Cortex of kidney (tissue), 1 donor: ENCODE measurements at places on chromosomes 2 and 18.

DNA sequence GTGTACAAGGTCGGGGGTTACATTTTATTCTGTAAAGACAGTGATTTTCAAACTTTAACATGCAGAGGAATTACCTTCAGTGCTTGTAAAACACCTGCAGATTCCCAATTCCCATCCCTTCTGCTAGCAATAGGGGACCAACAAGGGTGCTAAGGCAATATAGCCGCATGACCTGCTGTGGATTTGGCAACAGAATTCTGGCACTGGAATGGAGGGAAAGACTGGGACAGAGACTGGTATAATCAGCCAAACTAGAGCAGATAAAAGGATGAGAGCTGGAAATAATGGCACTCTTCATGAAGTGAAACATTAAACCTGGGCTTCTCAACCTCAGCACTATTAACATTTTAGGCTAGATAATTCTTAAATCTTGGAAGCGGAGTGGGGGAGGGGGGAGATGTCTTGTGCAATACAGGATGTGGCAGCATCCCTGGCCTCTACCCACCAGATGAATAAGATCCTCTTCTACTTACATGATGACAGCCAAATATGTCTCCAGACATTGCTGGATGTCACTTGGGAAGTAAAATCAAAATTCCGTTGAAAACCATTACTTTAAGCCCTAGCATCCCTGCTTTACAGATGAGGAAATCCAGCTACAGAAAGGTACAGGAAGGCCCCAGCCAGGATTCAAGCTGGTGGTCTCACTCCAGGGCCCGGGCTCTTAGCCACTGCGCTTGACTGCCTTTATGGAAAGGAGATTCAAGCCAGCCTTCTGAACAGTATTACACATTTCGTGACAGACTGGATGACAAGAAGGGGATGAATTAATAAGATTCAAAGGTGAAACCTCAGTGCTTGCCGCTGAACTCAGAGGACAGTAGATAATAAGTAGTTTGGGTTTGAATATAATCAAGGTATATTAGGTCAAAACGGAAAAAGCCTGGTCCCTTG, 1.7 kb downstream of the EVA1A start:
- no peak for DNase-seq

GRCh38 chr2:8238521-8239230, 443.2 kb upstream of the ID2 start:
- no peak for DNase-seq

DNA sequence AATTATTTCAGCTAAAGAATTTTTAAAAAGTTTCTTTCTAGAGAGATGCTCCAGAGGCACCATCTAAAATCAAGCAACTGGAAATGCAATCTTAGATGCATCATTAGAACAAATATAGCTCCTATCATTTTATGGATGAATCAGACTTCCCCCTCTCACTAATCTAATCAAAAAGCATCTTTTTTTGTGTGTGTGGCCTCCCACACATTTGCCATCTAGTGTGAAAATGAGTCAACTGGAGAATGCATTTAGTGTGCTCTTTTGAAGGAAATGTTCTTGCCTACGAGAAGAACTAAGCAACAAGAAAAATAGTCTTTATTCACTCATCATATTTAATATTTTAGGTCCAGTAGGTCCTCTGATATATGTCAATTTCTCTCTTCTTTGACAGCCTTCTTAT, 39.5 kb upstream of the FIGN start:
- DNase-seq: no peak

GRCh38 chr2:9905413-9905812, 46.1 kb upstream of the GRHL1 start:
- no peak for DNase-seq

- no peak for DNase-seq
Measured at GRCh38 chr2:240191001-240191400, 50.5 kb upstream of the OTOS start.

GRCh38 chr2:199775267-199775666, 75.7 kb downstream of the FTCDNL1 start:
- no peak for DNase-seq

DNA sequence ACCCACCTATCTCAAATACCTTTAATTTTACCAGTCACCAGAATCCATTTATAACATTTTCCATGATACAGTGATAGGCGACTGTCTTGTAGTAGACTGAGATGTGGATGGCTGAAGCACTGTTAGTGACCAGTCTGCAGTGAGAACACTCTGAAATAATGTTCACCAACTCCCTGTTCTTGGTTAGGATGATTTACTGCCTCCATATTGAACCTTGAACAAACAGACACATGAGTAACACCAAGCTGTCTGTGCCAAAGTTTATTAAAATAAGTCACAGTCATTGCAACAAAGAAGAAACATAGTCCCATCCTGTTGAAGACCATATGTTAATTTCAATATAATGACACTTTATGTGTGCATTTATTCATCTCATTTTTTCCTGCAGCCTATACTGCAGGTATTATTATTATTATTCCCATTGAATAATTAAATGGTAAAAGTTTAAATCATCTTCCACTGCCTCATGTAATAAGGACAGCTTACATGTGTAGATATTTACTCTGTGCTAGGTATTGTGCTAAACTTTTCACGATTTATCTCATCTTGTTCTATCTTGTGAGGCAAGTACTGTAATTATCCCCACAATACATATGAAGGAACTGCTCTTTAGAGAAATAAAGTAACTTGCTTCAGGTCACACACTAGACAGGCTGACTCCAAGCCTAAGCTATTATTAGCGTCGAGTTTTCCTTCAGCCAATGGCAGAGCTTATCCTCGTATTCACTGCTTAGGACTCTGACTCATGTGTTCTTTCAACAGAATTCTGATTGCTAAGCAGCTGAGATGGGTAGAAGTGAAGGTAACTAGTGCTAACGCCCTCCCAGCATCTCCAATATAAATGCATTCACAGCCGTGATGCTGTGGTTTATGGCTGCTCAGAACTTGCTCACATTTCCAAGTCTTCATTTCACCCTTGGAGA, 62.5 kb downstream of the ONECUT2 start:
- DNase-seq: no peak

DNA sequence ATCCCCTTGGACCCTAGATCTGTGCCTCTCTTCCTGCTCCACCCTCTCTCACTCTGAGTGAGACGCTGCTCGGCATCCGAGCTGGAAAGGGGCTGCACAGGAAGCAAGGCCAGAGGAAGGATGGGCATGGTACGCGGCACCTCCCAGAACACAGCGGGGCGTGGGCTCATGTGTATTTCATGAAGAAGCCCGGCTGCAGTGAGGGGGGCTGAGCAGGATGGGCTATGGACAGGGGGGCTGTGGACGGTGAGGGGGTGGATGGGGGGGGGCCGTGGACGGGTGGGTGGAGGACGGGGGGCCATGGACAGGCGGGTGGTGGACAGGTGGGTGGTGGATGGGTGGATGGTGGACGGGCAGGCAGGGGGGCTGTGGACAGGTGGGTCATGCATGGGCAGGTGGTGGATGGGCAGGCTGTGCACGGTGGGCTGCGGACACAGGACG, 28.5 kb downstream of the SLC66A2 start:
- DNase-seq: no peak

- DNase-seq: no peak
Measured at GRCh38 chr2:198815626-198816025, 642.1 kb downstream of the SATB2 start.

DNA sequence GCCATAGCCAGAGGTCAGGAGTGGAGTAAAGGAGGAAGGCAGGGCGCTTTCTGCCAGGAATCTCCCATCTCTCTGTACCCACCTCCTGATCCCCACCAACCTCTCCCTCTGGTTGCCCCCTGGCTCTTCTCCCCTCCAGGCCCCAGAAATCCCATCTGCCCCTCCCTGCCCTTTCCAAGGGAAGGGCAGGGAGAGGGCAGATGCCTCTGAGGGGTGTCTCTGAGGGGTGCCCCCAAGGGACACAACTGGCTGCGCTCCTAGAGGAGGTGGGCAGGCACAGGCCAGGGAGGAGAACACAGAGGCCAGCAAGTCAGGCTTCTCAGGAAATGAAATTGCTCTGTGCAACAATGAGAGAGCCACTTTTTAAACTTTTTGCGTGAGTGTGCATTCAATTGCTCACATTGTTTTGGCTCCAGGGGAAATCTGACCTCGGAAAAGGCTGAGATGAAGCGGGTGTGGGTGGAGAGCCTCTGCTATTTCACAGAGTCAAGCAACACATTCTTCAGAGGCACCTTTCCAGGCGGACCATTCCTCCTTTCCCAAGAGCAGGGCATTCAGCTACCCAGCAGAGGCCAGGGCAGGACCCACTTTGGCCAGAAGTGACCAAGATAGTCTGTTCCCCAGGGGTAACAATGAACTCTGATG, 125.5 kb downstream of the SMAD7 start:
- DNase-seq: no peak

DNA sequence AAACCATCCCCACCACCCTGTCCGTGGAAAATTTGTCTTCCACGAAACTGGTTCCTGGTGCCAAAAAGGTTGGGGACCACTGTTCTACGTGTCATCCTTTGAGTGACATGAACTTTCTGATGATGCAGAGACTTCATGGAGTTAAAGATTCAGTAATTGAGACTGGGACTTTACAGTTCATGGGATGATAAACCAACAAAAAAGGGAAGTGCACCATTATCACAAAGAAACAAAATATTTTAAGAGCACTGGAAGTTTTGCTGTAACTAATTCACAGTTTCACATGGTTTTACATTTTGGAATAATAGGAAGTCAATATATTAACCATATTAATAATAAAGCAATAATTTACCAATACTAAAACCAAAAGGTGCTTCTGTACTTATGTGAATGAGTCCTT, 126.8 kb downstream of the AQP4 start:
- no peak for DNase-seq

DNA sequence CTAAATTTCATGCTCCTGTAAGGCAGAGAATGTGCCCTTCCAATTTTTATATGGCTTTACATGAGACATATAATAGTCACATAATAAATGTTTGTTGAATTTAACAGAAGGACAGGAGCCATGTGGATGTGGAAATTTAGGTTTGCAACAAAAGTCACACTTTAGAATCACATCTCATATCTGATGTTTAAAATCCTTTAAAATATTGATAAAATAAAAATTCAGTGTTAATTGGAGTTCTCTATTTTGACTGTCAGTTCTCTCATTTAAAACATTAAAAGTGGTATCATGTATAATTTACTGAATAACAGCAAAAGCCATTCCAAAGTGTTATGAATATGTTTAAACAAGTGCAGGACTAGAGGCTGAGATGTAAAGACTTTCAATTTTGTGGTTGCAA, 594.1 kb downstream of the LRRTM4 start:
- DNase-seq: no peak

GRCh38 chr2:29080886-29081743, 6.8 kb upstream of the PCARE start:
- DNase-seq: no peak

DNA sequence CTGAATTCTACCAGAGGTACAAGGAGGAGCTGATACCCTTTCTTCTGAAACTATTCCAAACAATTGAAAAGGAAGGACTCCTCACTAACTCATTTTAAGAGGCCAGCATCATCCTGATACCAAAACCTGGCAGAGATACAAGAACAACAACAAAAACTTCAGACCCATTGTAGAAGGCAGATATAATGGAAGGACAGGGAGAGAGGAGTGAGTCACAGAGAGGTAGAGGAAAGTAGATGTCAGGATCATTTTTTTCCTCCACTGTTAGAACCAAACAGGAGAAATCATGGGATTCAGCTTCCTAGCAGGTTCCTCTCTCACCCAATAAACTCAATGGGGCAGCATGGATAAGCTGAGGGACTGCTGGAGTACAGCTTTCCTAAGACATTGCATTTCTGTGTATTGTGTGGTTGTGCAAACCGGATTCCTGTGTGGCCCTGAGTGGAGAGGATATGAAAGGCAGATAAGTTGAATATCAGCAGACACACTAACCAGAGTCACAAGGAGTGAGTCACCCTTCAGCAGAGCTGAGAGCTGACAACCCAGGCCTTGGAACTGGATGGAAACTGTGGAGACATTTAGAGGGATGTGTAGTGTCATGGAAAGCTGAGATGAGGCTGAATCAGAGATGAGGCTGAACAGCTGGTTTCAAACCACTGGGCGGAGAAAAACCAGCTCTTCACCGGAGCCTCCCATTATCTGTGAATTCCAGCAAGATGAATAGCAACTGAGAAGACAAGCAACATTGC, 60.9 kb upstream of the MMADHC start:
- no peak for DNase-seq

DNA sequence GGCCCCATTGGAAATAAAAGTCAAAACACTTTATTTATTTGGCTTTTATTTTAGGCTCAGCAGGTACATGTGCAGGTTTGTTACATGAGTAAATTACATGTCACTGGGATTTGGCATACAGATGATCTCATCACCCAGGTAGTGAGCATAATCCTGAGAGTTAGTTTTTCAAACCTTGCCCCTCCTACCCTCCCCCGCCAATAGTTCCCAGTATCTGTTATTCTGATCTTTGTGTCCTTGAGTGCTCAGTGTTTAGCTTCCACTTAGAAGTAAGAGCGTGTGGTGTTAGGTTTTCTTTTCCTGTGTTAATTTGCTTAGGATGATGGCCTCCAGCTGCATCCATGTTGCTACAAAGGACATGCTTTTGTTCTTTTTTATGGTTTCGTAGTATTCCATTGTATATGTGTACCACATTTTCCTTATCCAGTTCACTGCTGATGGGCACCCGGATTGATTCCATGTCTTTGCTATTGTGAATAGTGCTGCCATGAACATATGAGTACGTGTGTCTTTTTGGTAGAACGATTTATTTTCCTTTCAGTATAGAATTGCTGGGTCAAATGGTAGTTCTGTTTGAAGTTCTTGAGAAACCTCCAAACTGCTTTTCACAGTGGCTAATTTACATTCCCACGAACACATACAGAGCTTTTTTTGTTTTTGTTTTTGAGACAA, 47.9 kb downstream of the ARMC9 start:
- DNase-seq: no peak

- no peak for DNase-seq
Measured at GRCh38 chr18:2050702-2051201, 520.6 kb downstream of the METTL4 start.

- no peak for DNase-seq
Measured at GRCh38 chr2:190340369-190340768, 3.0 kb upstream of the INPP1 start.
